AML-193 (cell line): ENCODE measurements at places on chromosomes 4 and X.
A peak's percentile ranks its signal among the peaks of the same experiment; 100 is the strongest.

GRCh38 chr4:84648863-84649647 is 66.1 kb downstream of the CDS1 start:
- peak; percentile 10 for DNase-seq

DNA sequence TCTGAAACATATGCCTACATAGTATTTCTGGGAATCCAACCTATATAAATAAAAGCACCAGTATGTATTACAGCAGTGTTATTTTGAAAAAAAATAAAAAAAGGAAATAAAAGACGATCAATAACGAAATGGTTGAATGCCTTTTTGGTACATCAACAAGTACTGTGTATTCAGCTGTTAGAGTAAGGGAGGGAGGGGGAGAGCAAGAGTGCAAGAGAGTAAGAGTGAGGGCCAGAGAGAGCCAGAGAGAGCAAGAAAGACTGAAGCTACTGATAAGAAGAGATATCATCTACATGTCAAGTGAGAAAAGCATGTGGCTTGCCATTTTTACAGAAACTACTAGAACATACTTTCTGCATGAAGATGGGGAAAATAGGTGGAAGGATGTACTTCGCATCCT is 1.8 kb downstream of the SPIN4 start:
- DNase-seq: no peak

- DNase-seq: peak; percentile 52
These were observed 42.4 kb upstream of the SLC2A9 start for GRCh38 chr4:10063544-10064300.

DNA sequence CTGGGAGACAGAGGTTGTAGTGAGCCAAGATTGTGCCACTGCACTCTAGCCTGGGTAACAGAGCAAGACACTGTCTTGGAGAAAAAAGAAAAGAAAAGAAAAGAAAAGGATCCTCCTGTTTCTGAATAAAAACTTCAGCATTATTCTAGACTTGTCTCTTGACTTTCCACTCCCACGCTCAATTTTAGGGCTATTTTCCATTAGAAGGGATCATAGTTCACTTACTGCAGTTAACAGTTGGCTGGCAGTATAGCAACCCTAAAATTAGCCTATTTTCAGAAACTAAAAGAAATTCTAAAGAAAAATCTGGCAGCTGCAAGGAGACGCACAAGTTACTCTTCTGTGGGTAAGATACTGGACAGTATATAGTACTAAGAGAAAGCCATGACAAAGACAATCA is 28.1 kb downstream of the THOC2 start:
- no peak for DNase-seq

DNA sequence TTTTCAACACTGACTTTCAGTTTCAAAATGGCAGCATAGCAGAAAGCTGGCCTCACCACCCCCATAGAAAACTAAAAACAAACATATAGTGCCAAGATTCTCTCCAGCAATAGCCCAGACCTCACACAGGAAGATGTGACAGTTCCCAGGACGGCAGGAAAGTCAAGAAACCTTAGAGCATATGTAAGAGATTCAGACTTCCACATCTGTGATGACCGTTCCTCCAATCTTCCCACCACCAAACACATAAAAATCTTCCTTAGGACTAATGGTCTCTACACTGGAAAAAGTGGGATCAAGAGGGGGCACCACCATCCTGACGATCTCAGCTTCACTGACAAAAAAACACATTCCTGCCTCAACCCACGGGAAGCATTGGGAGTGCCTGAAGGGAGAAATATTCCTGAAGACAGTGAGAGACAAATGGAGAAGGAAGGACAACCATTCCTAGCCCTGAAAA is 134.1 kb upstream of the CPXCR1 start:
- DNase-seq: no peak

- peak; percentile 60 for DNase-seq
These were observed 174.5 kb downstream of the SMIM20 start for GRCh38 chr4:26088433-26088928.

- no peak for DNase-seq
These were observed 671 bp downstream of the SLC7A11 start for GRCh38 chr4:138241281-138242075.

- no peak for DNase-seq
These were observed 29.3 kb upstream of the UGT2B7 start for GRCh38 chr4:69066945-69067344.

- DNase-seq: no peak
These were observed 60.9 kb downstream of the IRF2 start for GRCh38 chr4:184413261-184414046.
